Endodermal cell (in vitro differentiated cells): ENCODE measurements at places on chromosomes 5 and 9. TPM values are rescaled to one million over a fixed set of nuclear protein-coding genes. Genes with fewer than 3 reads are reported as not detected.
A peak's percentile ranks its signal among the peaks of the same experiment; 100 is the strongest.

DNA sequence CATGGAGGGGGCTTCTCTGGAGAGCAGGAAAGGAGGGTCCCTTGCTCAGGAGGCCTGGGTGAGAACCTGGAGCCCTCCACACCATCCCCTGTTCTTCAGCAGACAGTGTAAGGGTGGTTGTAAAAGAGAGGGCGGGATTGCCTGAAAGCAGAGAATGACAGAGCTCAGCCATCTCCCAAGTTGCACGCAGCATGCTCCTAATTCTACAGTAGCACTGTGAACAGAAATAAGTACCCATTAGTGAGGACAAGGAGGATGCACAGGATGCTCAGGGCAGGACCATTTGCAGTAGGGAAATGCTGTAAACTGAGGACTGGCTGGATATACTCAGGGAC, 8.4 kb downstream of the CCDC69 start:
- no peak overlapping the region for H3K27ac ChIP-seq
- no peaks in the 10 kb centered on the region for H3K4me1 ChIP-seq
- no peaks in the 10 kb centered on the region for H3K36me3 ChIP-seq
- H3K27me3 ChIP-seq = no peaks in the 10 kb centered on the region
- DNase-seq = no peak

DNA sequence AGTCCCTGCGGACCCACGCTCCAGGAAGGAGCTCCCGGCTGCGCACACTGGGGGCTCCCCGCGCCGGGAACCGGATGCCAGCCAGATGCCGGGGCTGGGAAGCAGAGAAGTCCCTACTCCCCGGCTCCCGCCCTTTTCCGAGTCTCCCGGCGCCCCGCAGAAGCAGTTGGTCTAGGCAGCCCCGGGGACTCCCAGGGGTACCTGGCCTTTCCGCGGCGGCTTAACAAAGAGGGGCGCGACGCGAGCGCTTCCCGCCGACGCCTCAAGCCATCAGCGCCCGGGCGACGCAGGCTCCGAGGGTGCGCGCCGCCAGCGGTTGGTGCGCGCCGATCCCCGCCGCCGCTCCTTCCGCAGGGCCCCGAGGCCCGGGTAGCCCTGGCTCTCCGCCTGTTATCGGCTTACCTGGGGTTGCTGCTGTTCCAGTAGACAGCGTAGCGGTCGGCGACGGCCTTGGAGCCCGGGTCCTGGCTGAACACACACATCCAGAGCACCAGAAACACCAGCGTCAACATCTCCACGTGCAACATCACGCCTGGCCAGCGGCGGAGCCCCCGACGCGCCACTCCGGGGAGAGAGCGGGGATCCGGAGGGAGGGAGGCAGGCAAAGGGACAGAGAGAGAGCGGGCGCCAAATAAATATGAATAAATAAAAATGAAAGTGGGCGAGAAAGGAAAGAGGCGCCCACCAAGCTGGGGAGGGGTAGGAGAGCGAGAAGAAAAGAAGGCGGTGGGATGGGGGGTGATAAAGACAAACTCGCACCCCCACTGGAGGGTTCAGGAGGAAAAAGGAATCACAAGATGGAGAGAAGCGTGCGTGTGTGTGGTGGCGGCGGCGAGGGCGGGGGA, 428 bp downstream of the EFNA5 start:
- H3K27me3 ChIP-seq = no peaks in the 10 kb centered on the region
- H3K4me1 ChIP-seq = peaks cover 5% of the 10 kb centered on the region
- no peaks in the 10 kb centered on the region for H3K36me3 ChIP-seq
- no peak overlapping the region for H3K27ac ChIP-seq
- H3K4me3 ChIP-seq = peak overlapping the region; percentile 92

DNA sequence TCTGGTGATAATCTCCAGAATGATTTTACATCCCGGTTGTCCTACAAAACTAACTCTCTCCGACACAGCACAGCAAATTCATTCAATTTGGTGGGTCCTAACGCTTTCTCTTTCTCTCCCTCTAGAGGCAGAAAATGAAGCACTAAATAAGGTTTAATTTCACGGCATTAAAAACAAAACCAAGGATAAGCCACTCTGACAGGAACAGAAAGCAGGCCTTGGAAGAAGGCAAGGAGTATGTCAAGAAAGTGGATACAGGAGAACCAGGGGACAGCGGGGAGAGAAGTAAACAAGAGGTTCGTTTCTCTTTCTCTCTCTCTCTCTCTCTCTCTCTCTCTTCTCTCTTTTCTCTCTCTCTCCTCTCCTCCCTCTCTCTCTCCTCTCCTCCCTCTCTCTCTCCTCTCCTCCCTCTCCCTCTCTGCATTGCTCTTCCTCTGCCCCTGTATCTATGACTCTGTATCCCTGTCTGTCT, 49.8 kb downstream of the EBF1 start:
- no peak overlapping the region for H3K4me3 ChIP-seq
- H3K4me1 ChIP-seq = no peaks in the 10 kb centered on the region
- no peaks in the 10 kb centered on the region for H3K36me3 ChIP-seq
- peaks cover 71% of the 10 kb centered on the region for H3K27me3 ChIP-seq
- DNase-seq = no peak
- H3K27ac ChIP-seq = no peak overlapping the region

GRCh38 chr9:26193237-26193636, 515.0 kb upstream of the TUSC1 start:
- no peak overlapping the region for H3K4me3 ChIP-seq
- no peaks in the 10 kb centered on the region for H3K36me3 ChIP-seq
- H3K4me1 ChIP-seq = no peaks in the 10 kb centered on the region
- H3K27ac ChIP-seq = no peak overlapping the region
- DNase-seq = no peak

GRCh38 chr9:134678666-134679443, 37.3 kb downstream of the COL5A1 start:
- no peaks in the 10 kb centered on the region for H3K4me1 ChIP-seq
- DNase-seq = no peak
- no peaks in the 10 kb centered on the region for H3K36me3 ChIP-seq
- H3K27me3 ChIP-seq = no peaks in the 10 kb centered on the region
- H3K27ac ChIP-seq = no peak overlapping the region

- H3K36me3 ChIP-seq = no peaks in the 10 kb centered on the region
- no peak overlapping the region for H3K27ac ChIP-seq
- DNase-seq = peak; percentile 55
- peaks cover 12% of the 10 kb centered on the region for H3K4me1 ChIP-seq
- no peak overlapping the region for H3K4me3 ChIP-seq
- no peaks in the 10 kb centered on the region for H3K27me3 ChIP-seq
These were observed 157.8 kb upstream of the FTMT start for GRCh38 chr5:121693864-121694263.

DNA sequence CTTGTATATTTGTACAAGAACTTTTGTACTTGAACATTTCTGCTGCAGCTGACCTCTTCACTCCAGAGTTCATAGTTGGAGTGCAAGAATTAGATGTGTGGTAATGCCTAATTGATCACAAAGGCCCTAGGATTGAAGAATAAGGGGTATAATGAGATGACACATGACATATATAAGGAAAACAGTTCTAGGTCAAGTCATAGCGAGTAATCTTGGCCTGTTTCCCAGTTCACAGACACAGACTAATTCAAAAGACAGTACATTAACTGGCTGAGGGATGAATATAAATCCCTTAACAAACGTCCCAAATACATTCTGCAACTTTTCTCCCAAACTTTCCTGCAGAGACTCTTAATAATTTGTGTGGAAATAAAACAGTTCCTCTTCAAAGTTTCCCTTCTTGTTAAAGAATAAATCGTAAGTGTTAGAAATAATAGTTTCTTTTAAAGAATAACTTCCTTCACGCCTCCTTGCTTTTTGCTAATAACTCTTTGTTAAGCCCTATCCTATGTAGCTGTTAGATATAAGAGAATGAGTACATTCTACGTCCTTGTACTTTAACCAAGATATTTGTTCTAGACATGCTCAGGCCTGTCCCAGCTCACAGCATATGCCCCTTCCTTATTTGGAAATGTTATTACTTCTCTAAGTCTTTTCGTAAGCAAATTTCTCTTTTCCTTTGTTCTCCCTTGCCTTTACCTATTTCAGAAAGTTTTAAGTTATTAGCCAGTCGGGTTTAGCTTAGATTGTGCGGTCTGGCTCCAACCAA, 556.4 kb upstream of the CTNND2 start:
- no peak for DNase-seq
- H3K27me3 ChIP-seq = no peaks in the 10 kb centered on the region
- H3K36me3 ChIP-seq = no peaks in the 10 kb centered on the region
- H3K27ac ChIP-seq = no peak overlapping the region

GRCh38 chr9:77968506-77968905, 63.1 kb downstream of the GNAQ start:
- no peak for DNase-seq
- H3K27me3 ChIP-seq = no peaks in the 10 kb centered on the region
- no peak overlapping the region for H3K27ac ChIP-seq
- H3K36me3 ChIP-seq = no peaks in the 10 kb centered on the region
- H3K4me1 ChIP-seq = no peaks in the 10 kb centered on the region
- no peak overlapping the region for H3K4me3 ChIP-seq

DNA sequence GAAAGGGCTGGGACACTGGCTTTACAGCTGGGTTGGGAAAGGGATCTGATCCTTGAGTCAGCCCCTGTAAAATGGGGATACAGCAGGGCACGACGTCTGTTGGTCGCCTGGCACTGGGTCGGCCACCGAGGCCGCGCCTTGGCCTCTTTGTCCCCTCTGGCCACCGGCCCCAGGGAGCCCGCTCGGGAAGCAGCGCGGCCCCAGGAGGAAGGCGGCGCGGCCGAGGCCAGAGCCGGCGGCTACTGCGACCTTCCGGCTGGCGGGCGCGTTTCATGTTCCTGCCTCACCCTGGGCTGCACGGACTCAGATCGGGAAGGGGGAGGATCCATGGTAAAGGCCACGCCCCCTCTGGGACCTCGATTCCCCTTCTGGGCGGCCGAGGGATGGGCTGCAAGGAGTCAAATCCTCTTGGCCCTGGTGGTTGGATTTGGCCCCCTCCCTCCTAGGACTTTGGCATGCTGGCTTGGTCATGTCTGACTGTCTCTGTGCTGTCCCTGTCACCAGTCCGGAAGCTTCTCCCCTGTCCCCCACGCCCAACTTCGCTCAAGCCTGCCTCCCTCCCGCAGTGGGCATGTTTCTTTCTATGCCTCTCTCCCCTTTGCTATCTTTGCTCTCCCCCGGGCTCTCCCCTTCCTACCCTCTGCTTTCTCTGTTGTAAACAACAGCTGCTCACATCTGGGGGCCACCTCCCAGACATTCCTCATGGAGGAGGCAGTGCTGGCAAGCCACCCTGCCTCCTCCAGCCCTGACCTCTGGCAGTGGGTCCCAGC, 25.8 kb downstream of the FPGS start:
- peak; percentile 99 for DNase-seq
- H3K4me1 ChIP-seq = no peaks in the 10 kb centered on the region
- peak overlapping the region; percentile 66 for H3K4me3 ChIP-seq
- no peaks in the 10 kb centered on the region for H3K36me3 ChIP-seq
- no peaks in the 10 kb centered on the region for H3K27me3 ChIP-seq
- H3K27ac ChIP-seq = no peak overlapping the region

DNA sequence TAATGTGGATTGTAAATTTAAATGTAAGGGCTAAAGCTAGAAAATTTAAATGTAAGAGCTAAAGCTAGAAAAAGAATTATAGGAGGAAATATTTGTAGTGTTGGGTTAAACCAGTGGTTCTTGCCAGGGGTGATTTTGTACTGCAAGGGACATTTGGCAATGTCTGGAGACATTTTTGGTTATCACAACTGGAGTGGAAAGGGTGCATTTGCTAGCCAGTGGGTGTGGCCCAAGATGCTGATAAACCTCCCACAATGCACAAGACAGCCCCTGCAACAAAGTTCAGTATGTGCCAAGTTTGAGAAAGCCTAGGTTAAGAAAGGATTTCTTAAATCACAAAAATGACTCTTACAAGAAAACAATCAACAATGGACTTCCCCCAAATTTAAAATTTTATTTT, 31.6 kb upstream of the ELL2 start:
- H3K36me3 ChIP-seq = no peaks in the 10 kb centered on the region
- DNase-seq = no peak
- peaks cover 33% of the 10 kb centered on the region for H3K4me1 ChIP-seq
- no peak overlapping the region for H3K27ac ChIP-seq

- H3K4me3 ChIP-seq = no peak overlapping the region
- DNase-seq = no peak
- H3K27ac ChIP-seq = no peak overlapping the region
- H3K4me1 ChIP-seq = no peaks in the 10 kb centered on the region
- H3K36me3 ChIP-seq = peaks cover 7% of the 10 kb centered on the region
- H3K27me3 ChIP-seq = no peaks in the 10 kb centered on the region
These were observed 43.8 kb downstream of the ZNF618 start for GRCh38 chr9:113919871-113920270.

DNA sequence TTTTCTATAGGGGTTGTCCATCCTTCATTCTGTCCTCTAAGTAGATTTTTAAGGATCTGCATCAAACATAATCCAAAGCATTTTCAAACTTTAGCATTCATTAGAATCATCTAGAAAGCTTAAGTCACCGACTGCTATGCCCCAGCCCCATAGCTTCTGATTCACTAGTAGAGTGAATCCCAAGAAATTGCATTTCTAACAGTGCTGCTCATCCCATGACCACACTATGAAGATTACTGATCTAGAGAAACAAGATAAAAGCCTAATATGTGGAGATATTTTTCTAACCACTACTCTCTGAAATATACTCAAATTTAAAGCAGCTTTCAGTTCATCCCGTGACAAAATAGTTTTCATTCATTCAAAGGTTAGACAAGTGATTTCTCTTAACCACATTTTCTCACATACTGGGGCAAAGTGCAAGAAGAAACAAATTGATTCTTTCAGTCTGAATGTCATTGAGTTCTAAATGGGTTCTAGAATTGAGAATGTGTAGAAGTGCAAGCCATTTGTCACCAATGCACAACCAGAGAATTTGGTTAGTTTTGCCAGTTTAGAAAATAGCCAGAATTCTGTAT, 286.9 kb upstream of the CD180 start:
- no peaks in the 10 kb centered on the region for H3K36me3 ChIP-seq
- H3K27ac ChIP-seq = no peak overlapping the region
- no peak for DNase-seq
- no peaks in the 10 kb centered on the region for H3K27me3 ChIP-seq
- H3K4me3 ChIP-seq = no peak overlapping the region
- peaks cover 2% of the 10 kb centered on the region for H3K4me1 ChIP-seq

DNA sequence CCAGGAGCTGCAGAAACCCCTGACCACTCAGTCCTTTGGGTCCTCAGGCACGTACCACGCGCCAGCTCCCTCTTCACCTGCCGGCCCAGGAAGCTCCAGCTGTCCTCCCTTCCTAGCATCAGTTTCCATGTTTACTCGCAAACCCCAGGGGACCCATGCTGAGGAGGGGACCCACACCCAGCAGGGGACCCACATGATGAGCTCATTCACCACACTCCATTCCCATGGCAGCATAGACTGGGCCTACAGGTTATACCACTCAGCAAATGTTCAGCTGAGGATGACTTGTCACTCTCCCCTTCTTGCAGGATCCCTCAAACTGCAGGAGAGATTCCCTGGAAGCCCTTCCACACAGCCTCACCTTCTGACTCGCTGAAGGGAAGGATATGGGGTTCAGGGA, 73.5 kb upstream of the GALNT10 start:
- DNase-seq = peak; percentile 73
- no peaks in the 10 kb centered on the region for H3K36me3 ChIP-seq
- H3K27me3 ChIP-seq = peaks cover 30% of the 10 kb centered on the region

MYMK gene
- not detected in 2 replicates for total RNA-seq

TMC1 gene
- 0.05 and 0.09 TPM in 2 replicates for total RNA-seq

COL27A1 gene
- 43.8 to 66.3 TPM (median 47.5 TPM) in 3 replicates for total RNA-seq

LIFR gene
- 54.2 to 83.7 TPM (median 81.7 TPM) in 3 replicates for total RNA-seq

SUSD1 gene
- total RNA-seq = 10.1 and 10.4 TPM in 2 replicates

PCDHB6 gene
- 0.26 to 0.66 TPM (median 0.57 TPM) in 3 replicates for total RNA-seq

PCDHGA10 gene
- 19.5 and 20.7 TPM in 2 replicates for total RNA-seq

GABBR2 gene
- total RNA-seq = 1.3 and 2.2 TPM in 2 replicates
